ENCODE measurements at places on chromosomes 5 and 9.
A peak's percentile ranks its signal among the peaks of the same experiment; 100 is the strongest.

- H3K27ac ChIP-seq: no peak overlapping the region
- H3K36me3 ChIP-seq: peaks cover 10% of the 10 kb centered on the region
- no peak overlapping the region for H3K4me3 ChIP-seq
These were observed 32.6 kb upstream of the PLAC8L1 start for GRCh38 chr5:146137967-146138403.

DNA sequence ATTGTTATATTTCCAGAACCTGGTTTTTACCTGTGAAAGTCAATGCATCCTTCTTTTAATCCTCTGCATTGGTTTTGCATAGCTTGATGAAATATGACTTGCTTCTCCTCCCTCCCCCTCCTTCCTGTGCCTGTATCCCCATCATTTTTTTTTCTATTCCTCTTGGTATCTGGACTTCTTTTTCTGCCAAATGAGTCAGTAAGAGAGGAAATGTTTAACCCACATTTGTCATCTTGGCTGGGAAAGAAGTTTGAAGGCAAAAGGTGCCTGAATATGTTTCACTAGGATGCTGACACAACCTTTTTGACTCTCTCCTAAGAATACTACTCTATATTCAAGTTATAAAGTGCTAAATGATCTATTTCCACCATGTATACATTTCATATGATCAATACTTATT is 35.5 kb upstream of the CDKN2B start:
- no peaks in the 10 kb centered on the region for H3K27me3 ChIP-seq
- no peak overlapping the region for H3K4me3 ChIP-seq
- no peak for DNase-seq

GRCh38 chr9:135283671-135284070 is 195.9 kb upstream of the PPP1R26 start:
- H3K4me1 ChIP-seq: peaks cover 2% of the 10 kb centered on the region
- no peaks in the 10 kb centered on the region for H3K27me3 ChIP-seq
- no peak overlapping the region for H3K27ac ChIP-seq
- DNase-seq: no peak

GRCh38 chr9:120616966-120617935 is 37.3 kb upstream of the CDK5RAP2 start:
- no peaks in the 10 kb centered on the region for H3K27me3 ChIP-seq
- no peak for DNase-seq
- no peak overlapping the region for H3K27ac ChIP-seq

- no peaks in the 10 kb centered on the region for H3K36me3 ChIP-seq
- no peaks in the 10 kb centered on the region for H3K27me3 ChIP-seq
- no peak for DNase-seq
- H3K4me3 ChIP-seq: no peak overlapping the region
- no peak overlapping the region for H3K27ac ChIP-seq
- peaks cover 8% of the 10 kb centered on the region for H3K4me1 ChIP-seq
These were observed 252.8 kb downstream of the ROR2 start for GRCh38 chr9:91697201-91697600.

DNA sequence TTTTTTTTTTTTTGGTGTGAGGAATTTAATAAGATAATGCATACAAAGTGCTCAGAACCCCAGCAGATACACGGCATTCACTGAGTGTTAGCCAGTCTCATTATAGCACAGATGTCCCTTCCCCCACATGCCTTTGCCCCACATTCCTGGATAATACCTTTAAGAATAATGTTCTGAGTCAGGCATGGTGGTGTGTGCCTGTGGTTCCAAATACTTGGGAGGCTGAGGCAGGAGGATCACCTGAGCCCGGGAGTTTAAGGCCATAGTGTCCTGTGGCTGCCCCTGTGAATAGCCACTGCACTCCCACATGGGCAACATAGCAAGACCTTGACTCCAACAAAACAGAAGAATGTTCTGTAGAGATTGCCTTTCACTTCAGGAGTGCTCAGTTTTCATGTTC is 24.2 kb upstream of the ANKRD18A start:
- no peaks in the 10 kb centered on the region for H3K4me1 ChIP-seq
- H3K27me3 ChIP-seq: no peaks in the 10 kb centered on the region
- H3K4me3 ChIP-seq: no peak overlapping the region

DNA sequence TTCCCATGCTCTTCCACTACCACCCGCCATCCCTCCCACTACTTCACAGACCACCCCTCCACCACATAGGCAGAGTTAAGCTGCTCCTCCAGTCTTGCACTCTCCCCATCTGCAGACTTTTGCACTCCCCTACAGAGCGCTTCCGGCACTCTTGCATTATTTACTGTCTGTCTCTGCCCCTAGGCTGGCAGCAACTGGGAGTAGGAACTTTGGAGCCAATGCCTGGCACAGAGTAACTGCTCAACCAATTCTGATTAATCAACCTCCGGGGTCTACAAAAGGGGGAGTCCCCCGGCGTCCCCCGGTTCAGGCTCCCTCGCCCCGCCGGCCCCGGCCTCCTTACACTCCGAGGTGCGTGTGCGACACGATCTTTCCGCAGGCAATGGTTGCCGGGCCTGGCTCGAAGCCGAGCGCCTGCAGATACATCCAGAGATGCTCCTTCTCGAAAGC is 498 bp downstream of the HAUS6 start:
- H3K36me3 ChIP-seq: peaks cover 4% of the 10 kb centered on the region
- peak overlapping the region; percentile 91 for H3K4me3 ChIP-seq
- peaks cover 4% of the 10 kb centered on the region for H3K4me1 ChIP-seq

DNA sequence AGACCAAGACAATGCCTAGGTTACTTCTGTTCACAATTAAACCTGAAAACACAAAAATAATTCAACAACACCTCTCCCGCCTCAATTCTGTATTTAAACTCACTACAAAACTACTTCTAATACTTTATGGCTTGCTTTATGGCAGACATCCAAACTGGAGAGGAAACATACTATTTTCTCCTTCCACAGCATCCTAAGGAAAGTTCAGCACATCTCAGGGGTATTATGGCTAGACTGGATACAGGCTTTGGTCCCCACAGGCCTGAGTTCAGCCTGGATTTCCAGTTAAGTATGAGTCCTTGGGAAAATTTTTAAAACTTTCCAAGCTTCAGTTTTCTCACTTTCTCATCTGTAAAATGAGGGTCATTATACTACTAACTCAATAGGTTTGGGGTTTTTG is 480.2 kb downstream of the CAAP1 start:
- DNase-seq: no peak
- H3K27me3 ChIP-seq: no peaks in the 10 kb centered on the region
- no peaks in the 10 kb centered on the region for H3K4me1 ChIP-seq
- H3K4me3 ChIP-seq: no peak overlapping the region

DNA sequence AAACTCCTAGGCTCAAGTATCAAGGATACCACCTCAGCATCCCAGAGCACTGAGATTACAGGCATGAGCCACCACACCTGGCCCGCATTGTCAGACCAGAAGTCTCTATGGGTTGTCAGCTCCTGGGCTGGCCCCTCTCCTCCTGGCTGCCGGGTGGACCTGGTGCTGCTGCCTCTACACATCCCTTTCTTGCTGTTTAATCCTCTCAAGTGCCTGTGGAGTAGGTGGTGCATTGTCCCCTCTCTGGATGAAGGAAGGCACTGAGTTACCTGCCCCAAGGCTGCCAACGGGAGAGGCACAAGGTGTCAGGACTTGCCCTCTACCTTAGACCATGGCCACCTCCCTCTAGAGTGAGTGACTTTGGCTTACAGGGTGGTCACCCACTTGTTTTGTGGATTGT is 37.4 kb downstream of the PHF2 start:
- DNase-seq: no peak
- peaks cover 3% of the 10 kb centered on the region for H3K36me3 ChIP-seq
- peaks cover 4% of the 10 kb centered on the region for H3K4me1 ChIP-seq
- no peaks in the 10 kb centered on the region for H3K27me3 ChIP-seq

DNA sequence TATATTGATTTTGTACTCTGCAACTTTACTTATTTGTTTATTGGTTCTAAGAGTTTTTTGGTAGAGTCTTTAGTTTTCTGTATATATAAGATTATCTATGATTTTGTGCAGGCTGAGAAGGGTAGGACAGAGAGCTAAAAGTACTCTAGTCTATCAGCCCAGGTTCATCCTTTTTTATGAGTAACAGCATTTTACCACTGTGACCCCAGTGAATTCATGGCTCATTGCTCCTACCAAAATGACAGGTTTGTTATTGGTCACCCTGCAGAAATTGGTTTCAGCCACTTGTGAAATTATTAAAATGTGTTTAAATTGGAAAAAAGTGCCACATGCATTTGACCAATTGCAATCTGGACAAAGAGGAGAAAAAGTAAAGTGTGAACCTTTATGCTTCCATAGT is 421.4 kb upstream of the DAB2 start:
- DNase-seq: no peak
- H3K4me1 ChIP-seq: peaks cover 4% of the 10 kb centered on the region
- H3K4me3 ChIP-seq: no peak overlapping the region
- no peak overlapping the region for H3K27ac ChIP-seq
- no peaks in the 10 kb centered on the region for H3K36me3 ChIP-seq

- H3K27ac ChIP-seq: no peak overlapping the region
- H3K4me1 ChIP-seq: no peaks in the 10 kb centered on the region
- H3K27me3 ChIP-seq: peaks cover 5% of the 10 kb centered on the region
- no peaks in the 10 kb centered on the region for H3K36me3 ChIP-seq
- no peak overlapping the region for H3K4me3 ChIP-seq
These were observed 138.2 kb downstream of the PRDM6 start for GRCh38 chr5:123227216-123227615.

- H3K4me3 ChIP-seq: no peak overlapping the region
- DNase-seq: no peak
- peaks cover 78% of the 10 kb centered on the region for H3K36me3 ChIP-seq
- peaks cover 1% of the 10 kb centered on the region for H3K4me1 ChIP-seq
These were observed 28.4 kb downstream of the EHMT1 start for GRCh38 chr9:137647096-137647714.

GRCh38 chr5:170617533-170618490 is 114.0 kb downstream of the KCNIP1 start:
- H3K4me1 ChIP-seq: no peaks in the 10 kb centered on the region
- no peak for DNase-seq
- H3K36me3 ChIP-seq: no peaks in the 10 kb centered on the region
- H3K27ac ChIP-seq: no peak overlapping the region
- H3K4me3 ChIP-seq: no peak overlapping the region

GRCh38 chr5:121378559-121379359 is 472.9 kb upstream of the FTMT start:
- no peak for DNase-seq
- no peaks in the 10 kb centered on the region for H3K36me3 ChIP-seq
- H3K4me1 ChIP-seq: no peaks in the 10 kb centered on the region
- H3K4me3 ChIP-seq: no peak overlapping the region
- no peak overlapping the region for H3K27ac ChIP-seq

- peaks cover 9% of the 10 kb centered on the region for H3K4me1 ChIP-seq
- peaks cover 2% of the 10 kb centered on the region for H3K36me3 ChIP-seq
- no peak overlapping the region for H3K27ac ChIP-seq
- H3K4me3 ChIP-seq: no peak overlapping the region
- peak; percentile 18 for DNase-seq
- H3K27me3 ChIP-seq: no peaks in the 10 kb centered on the region
These were observed 34.6 kb downstream of the OXCT1 start for GRCh38 chr5:41835645-41836044.

GRCh38 chr5:39440958-39441624 is 16.3 kb upstream of the DAB2 start:
- H3K27me3 ChIP-seq: no peaks in the 10 kb centered on the region
- H3K4me3 ChIP-seq: no peak overlapping the region
- no peak overlapping the region for H3K27ac ChIP-seq
- no peaks in the 10 kb centered on the region for H3K36me3 ChIP-seq
- no peak for DNase-seq
- H3K4me1 ChIP-seq: no peaks in the 10 kb centered on the region

DNA sequence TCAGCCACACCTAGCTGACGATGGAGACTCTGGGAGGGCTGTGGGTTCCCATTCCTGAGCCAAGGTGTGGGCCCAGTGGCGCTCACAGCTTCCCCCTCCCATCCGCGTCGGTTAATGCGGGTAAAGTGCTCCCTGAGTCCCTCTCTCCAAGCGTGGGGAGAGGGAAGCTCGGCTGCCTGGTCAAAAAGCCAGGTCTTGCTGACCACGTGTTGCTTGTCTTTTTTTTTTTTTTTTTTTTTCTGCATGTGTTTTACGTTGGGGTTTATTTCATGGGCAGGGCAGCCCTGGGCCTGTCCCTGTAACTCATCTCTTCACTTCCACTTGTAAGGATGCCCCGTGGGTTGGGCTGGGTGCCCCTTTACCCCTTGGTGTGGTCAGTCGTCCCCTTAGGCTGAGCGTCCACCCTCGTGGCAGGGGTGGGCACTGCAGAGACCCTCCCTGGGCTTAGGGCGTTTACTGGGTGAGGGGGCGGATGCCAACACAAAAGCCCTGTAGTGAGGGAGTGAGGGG is 11.9 kb downstream of the NKD2 start:
- H3K27me3 ChIP-seq: no peaks in the 10 kb centered on the region
- no peaks in the 10 kb centered on the region for H3K36me3 ChIP-seq
- no peak overlapping the region for H3K27ac ChIP-seq
- H3K4me1 ChIP-seq: peaks cover 10% of the 10 kb centered on the region
- H3K4me3 ChIP-seq: no peak overlapping the region

- peaks cover 26% of the 10 kb centered on the region for H3K36me3 ChIP-seq
- no peak for DNase-seq
- no peaks in the 10 kb centered on the region for H3K27me3 ChIP-seq
- H3K27ac ChIP-seq: no peak overlapping the region
These were observed 66.9 kb downstream of the ZCCHC7 start for GRCh38 chr9:37187292-37187691.

DNA sequence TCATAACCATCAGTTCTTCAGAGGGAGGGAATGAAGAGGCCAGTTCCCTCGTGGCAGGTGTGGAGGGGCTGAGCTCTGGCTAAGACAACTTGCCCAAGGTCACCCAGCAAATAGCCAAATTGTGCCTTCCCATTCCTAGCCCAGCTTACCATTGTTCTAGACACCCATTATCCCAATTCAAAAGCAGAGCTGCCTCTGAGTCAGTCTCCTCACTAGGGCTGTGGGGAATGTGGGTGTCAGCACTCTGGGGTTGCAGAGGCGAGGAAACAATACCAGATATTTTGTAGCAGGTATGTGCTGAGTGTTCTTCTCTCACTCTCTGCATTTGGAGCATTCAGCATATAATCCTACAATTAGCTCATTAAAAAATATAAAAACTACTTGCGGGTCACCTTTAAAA is 270.8 kb downstream of the PSAT1 start:
- no peak for DNase-seq
- peaks cover 11% of the 10 kb centered on the region for H3K4me1 ChIP-seq
- no peaks in the 10 kb centered on the region for H3K36me3 ChIP-seq
- H3K27me3 ChIP-seq: no peaks in the 10 kb centered on the region

- H3K27ac ChIP-seq: no peak overlapping the region
- H3K4me3 ChIP-seq: peak overlapping the region; percentile 63
- peaks cover 8% of the 10 kb centered on the region for H3K4me1 ChIP-seq
- no peaks in the 10 kb centered on the region for H3K36me3 ChIP-seq
These were observed 215.5 kb downstream of the PDZD2 start for GRCh38 chr5:31854181-31855133.

DNA sequence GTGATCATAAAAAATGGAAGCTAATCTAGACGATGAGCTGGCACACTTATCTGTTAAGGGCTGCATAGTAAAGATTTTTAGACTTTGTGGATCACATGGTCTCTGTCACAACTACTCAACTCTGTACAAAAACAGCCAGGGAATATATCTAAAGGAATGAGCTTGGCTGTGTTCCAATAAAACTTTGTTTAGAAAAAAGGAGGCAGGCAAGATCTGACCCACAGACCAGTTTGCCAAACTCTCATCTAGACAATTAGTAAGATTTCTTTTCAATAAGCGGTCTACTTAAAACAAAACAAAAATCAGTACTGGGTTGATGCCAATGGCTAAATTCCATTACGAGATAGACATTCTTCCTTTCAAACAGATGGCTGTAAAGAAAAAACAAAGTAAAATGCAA is 53.0 kb upstream of the RETREG1 start:
- peaks cover 59% of the 10 kb centered on the region for H3K36me3 ChIP-seq
- no peak overlapping the region for H3K27ac ChIP-seq
- no peak for DNase-seq
- H3K4me3 ChIP-seq: no peak overlapping the region

Data from neuronal stem cell (in vitro differentiated cells).